Activated CD8-positive, alpha-beta memory T cell treated with anti-CD3 and anti-CD28 coated beads for 48 hours (primary cell): ENCODE measurements at places on chromosomes 5 and 9.

GRCh38 chr9:135719472-135719871 is 17.5 kb downstream of the KCNT1 start:
- DNase-seq: no peak

DNA sequence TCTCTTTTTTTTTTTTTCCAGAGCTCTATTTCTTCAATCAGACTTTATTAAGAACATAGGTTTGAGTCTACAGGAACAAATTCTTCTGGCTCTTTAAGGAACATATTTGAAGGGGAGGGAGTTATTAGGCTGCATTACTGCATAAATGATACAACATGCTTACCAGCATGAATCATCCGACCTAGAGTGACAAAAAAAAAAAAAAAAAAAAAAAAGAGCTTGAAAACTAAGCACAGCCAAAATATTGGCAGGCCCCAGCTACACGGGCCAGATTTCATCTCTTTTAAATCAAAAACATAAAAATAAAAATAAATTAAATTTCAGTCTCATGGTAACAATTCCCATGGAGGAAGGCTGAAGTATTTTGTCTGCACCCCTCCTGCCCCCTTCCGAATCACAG is 26.3 kb downstream of the MSX2 start:
- no peak for DNase-seq

- DNase-seq: no peak
Observed at GRCh38 chr5:103503066-103503465, 59.5 kb downstream of the NUDT12 start.

GRCh38 chr5:177429248-177430040 is 3.0 kb downstream of the GRK6 start:
- no peak for DNase-seq

- no peak for DNase-seq
Observed at GRCh38 chr5:148708854-148709253, 54.5 kb upstream of the HTR4 start.

DNA sequence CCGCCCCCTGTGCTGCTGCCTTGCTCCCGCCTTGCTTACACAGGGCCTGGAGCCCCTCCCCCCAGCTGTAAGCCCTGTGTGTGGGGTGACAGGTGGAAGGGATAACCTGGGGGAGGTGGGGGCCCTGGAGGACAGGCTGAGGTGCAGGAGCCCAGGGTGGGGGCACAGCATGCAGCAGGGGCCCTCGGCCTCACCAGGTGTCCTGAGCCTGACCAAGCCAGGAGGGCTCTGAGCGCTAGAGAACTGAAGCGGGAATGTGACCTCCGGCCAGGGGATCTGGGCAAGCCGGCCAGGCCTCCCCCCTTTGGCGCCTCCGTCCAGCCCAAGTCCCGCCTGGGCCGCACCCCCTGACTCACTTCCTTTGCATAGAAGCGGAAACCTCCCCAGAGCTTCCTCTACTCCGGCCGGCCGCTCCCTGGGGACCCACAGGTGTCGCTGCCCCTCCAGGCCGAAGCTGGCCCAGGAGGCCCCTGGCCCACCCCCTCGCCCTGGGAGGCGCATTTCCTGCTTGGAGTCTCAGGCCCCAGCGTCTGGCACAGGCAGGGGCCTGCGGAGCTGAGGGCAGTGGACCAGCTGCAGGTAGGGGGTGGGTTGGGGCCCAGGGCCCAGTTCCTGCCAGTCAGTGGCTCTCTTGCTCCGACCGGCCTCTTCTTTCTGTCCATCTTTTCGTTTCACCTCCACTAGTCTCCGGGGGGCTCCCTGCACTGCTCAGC is at the start of gene TOR4A:
TOR4A (plus strand) TSS at position 398 of the 713 bp plus-strand sequence. CDS start 964 bp downstream, outside the sequence.
- no peak for DNase-seq

- DNase-seq: no peak
Observed at GRCh38 chr5:66814146-66814991, 218.2 kb downstream of the MAST4 start.

DNA sequence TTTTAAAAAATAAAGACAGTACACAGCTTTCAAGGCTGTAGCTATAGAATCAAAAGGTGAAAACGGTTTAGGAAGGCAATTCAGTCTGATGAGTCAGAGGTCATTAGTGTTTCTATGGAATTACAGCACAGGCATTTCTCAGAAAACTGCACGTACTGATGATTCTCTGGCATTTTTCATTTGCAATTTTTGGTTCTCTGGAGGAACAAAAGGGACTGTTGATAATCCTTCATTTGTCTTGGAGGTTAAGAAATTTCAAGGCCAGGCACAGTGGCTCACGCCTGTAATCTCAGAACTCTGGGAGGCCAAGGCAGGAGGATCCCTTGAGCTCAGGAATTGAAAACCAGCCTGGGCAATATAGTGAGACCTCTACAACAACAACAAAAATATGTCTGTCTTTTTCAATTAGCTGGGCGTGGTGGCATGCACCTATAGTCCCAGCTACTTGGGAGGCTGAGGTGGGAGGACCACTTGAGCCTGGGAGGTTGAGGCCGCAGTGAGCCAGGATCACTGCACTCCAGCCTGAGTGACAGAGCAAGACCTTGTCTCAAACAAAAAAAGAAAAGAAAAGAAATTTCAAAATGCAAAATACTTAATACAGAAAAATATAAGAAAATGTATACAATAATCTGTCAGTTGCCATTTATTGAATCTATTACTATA is 27.3 kb downstream of the NR6A1 start:
- DNase-seq: no peak

DNA sequence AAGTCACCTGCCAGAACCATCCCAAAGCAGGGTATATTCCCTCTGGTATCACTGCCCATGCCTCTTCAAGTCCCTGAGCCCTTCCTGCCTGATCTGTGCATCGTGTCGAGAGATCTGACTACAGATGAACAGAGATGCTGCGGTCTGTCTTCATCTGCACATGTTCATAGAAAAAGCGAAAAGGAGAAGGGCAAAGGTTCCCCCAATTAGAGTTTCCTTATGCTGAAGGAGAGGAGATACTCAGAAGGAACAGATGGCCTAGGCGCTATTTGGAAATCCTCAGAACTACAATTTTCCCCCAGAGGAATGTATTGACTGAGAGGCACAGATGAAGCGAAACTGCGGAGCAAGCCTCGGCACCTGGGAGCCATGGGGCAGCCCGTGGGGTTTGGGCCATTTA is 170.9 kb downstream of the SEC61B start:
- DNase-seq: no peak

DNA sequence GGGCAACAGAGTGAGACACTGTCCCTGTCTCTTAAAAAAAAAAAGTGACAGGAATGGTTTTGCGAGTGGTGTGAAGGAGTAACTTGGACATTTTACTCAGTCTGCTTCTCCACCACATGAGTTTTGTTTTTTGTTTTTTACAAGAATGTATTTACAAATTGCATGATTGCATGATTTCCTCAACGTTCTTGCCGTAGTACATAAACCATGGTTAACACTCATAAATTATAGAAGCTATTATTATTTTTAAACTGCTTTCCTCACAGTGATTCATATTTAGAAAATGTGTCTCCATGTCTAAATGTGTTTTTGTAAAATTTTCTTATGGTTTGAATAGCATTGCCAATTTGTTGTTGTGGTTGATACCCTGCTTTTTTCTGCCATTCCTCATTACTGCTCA is 220.0 kb downstream of the GOLPH3 start:
- no peak for DNase-seq

DNA sequence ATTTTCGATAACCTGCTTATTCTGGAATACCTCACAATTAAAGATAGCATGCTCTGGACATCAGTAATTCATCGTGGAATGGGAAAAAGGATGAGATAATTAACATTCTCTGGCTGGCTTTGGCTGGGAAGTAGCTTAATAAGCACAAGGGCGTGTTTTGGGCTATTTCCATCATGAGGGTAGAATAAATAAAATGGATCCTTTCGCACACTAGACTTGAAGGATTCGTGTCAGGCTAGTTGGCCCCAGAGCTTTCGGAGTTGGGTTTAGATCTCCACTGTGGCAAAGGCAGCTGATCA is 151.2 kb upstream of the ADRA1B start:
- no peak for DNase-seq

DNA sequence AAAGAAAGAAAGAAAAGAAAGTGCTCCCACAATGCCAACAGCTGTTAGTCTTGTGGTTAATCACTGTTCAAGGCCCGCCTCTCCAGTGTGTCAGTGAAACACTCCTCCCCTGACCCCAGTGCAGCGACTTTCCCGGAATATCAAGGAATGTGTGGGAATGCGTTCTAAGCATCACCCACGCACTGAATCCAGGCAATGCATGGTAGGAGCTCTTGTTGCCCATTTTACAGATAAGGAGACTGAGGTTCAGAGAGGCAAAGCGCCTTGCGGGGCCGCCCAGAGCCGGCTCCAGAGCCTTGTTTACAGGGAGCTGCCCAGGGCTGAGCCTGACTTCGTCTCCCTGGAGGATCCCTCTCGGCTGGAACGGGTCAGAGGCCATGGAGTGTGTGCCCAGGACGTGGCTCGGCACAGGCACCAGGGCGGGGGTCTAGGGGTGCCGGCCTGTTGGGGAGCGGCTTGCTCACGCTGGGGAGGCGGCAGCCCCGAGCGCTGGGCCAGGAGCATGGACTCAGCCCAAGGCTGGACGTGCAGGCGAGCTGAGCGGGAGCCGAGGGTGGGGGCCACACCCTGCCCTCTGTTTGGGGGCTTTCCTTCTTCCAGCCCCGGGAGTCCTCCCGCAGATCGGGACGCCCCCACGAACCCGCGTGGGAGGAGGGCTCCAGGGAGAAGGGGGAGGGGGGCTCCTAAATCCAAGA is 823 bp downstream of the ST6GALNAC6 start:
- no peak for DNase-seq

DNA sequence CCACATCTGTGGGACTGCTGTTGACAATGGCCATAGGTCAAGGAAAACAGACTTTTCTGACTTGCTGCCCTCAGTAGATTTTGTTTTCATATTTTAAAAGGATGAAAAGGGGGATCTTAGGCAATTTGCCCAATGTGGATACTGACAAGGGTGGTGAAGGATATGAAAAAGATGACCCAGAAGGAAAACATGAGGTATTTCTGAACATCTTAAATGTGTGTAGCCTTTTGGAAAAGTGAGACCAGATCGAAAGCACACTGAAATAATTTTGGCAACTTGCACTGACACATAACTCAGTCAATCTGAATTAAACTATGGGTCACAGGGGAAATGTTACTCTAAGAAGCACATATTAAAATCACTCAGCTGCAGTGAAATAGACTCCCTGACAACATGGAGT is 1793.0 kb upstream of the ACO1 start:
- no peak for DNase-seq

GRCh38 chr9:91285729-91286353 is 75.9 kb downstream of the AUH start:
- no peak for DNase-seq

GRCh38 chr5:22577006-22577405 is 276.1 kb downstream of the CDH12 start:
- DNase-seq: no peak

- no peak for DNase-seq
Observed at GRCh38 chr5:54679686-54680085, 162.1 kb downstream of the SNX18 start.

- no peak for DNase-seq
Observed at GRCh38 chr9:132820169-132820944, 57.7 kb downstream of the AK8 start.

DNA sequence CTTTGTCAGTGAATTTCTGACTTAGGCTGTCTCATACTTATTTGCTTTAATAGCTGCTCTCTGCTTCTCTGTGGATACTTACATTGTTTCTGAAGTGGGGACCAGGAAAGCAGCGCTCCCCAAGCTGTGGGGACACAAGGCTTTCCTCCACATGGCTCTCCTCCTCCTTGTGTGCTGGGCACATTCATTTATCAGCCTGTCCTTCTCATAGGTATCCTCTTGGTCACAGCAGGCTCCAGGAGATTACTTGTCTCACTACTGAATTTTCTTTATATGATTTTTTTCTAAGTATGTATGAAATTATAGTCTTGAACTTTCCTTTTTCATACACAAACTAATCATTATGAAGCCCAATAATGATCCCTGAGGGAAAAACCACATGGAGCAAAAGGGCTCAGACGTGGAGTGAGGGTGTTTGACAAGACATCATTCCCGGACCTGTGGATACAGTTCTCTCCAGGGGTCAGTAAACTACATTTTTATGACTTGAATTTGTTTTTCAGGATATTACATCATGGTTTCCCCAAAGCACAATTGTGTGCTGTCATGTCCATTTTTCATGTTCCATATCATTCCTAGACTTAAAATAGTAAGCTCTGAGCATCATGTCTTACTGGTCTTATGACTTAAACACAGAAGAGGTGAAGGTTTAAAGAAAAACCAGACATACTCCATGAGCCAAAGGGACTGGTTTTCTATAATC is 234.5 kb downstream of the PCSK1 start:
- DNase-seq: no peak

- no peak for DNase-seq
Observed at GRCh38 chr9:135045264-135045927, 42.1 kb upstream of the OLFM1 start.

GRCh38 chr5:80756292-80756691 is 101.5 kb upstream of the DHFR start:
- no peak for DNase-seq

DNA sequence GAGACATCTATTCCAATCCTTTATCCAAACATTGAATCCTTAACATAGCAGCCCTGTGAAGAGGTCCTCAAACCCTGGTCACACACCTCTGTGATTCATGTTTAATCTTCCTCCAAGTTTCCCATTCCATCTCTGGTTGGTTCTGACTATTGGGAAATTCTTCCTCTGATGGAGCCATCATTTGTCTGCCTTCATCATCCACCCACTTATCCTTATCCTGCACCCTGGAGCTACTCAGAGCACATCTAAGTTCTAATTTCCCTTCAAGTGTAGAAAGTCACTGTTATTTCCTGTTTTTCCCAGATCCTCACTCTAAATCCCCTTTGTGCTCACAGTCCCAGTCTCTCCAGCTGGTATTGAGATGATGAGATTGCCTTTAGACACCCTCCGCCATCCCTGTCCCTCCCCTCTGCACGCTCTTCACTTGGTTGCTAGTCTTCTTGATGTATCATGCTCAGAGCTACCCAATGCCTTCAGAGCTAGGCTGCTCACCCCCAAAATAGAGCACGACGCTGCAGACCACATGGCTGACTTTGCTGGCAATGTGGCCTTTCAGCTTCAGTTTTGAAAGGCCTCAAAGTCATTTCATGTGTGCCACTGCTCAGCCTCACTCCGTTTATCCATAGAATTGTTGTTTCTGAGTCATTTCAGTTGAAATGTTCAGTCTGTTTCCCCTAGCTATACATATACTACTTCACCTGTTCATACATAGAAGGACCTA is 154.3 kb downstream of the PALM2AKAP2 start:
- no peak for DNase-seq

DNA sequence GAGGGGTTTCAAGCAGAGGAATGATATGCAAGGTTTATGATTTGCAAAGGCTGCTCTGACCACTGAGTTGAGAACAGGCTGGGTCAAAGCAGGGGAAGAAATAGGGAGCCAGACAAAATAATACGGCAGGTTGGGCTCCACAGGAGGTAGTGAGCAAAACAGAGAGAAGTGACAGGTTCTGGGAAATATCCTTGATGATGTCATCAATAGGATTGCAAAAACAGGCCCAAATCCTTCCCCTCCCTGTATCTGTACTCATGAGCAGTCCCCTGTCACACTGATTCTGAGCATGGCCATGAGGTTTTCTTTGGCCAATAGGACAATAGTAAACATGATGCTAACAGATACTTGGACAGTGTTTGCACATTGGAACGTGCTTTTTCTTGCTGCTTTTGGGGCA is 471.8 kb upstream of the BRINP1 start:
- DNase-seq: no peak

- no peak for DNase-seq
Observed at GRCh38 chr9:107239474-107239873, 43.6 kb upstream of the RAD23B start.
